Hippocampal formation (tissue), 2 donors: ENCODE measurements at places on chromosomes 1 and 21.

DNA sequence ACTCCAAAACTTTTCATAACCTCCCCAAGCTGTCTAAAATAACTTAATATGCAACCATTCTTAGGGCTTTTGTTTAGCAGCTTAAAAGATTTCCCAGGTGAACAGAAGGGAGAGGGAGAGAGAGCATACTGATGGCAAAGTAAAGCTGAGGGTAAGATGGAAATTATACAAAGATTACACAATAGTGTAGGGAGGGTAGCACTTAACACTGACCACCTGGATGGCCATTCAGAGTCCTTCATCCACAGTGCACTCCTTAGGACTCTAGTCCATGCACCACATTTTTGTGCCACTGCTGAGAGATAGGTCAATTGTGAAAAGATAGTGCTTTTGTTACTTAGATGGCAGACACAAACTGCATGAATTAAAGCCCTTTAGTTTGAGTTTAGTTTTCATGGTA is 574.6 kb downstream of the LMO4 start:
- DNase-seq: no peak

DNA sequence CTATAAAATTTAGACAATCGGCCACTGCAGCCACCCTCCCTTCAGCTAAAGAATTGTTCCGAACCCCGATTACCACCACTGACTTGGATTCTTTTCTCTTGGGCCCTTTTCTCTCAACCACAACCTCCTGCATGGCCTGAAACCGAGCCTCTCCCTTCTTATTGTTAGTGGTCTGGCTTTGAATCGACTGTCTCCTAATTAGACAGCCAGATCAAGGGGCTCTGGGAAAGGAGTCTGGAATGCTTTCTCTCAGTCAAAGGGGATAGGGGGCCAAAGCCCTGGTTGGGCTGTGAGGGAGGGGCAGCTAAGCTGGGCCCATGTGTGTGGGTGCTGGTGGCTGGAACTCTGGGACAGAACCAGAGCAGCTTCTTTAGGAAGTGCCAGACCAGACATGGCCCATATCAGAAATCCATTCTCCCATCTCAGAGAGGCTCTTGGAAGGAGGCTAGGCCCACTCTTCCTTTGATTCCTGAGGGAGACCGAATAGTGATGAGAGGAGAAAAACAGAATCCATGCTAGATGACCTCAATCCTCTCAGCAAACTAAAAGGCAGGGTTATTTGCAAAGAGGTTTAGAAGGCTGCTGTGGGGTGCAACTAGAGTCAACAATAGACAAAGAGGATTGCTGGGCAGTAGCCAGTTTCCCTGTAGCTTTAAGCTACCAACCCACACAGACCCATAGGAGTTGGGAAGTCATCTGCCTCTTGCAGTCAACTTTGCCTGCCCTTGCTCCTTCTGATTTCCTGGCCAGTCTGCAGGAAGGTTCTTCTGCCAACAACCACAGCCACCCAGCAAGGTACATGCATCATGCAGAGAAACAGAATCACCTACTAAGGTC is 117.6 kb downstream of the AK5 start:
- peak; percentile 84 for DNase-seq

- no peak for DNase-seq
These were observed 63.4 kb downstream of the DDR2 start for GRCh38 chr1:162695687-162696086.

DNA sequence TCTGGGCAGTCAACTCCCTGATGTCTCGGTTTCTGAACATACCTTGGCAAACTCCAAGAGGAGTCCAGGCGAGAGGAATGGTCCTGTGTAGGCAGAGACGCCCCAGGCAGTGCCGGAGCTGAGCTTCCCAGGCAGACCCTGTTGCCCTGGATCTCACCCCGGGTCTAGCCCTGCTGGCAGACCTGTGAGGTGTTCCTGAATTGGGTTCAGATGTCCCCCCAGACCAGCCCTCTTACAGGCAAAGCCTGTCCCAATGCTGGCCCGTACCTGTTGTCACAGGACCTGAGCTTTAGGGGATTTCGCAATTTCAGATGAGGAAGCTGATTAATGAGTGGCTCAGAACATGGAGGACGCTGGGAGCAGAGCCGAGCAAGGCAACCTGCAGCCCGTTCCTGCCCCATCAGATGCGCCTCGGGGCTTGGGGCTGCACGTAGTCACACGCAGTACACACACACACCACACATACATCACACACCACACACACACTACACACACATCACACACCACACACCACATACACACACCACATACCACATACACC is 38.5 kb upstream of the PDE9A start:
- no peak for DNase-seq

GRCh38 chr1:19322481-19322880 is 10.4 kb downstream of the SLC66A1 start:
- no peak for DNase-seq

- no peak for DNase-seq
These were observed 5.1 kb upstream of the PLEKHO1 start for GRCh38 chr1:150144606-150145005.

DNA sequence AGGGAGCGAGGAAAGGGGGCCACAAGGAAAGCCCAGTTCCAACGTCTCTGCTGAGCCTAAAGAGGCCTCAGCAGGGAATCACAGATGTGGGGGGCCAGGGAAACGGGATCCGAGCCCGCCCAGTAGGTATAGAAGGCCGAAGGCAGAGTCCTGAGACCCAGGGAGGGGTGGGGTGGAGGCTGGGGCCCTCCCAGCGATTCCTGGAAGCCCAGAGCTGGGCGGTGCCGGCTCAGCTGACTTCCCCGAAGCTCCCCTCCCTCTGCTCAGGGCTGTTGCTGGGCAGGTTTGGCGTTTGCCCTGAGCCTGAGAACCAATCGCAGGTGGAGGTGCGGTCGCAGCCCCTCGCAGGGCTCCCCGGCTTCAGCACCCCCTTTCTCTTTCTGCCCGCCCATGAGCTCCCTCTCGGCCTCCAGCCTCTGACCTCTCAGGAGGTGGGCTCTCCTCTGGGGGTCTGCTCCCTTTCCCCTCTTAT is 12.8 kb downstream of the ADAMTSL4 start:
- DNase-seq: peak; percentile 61

DNA sequence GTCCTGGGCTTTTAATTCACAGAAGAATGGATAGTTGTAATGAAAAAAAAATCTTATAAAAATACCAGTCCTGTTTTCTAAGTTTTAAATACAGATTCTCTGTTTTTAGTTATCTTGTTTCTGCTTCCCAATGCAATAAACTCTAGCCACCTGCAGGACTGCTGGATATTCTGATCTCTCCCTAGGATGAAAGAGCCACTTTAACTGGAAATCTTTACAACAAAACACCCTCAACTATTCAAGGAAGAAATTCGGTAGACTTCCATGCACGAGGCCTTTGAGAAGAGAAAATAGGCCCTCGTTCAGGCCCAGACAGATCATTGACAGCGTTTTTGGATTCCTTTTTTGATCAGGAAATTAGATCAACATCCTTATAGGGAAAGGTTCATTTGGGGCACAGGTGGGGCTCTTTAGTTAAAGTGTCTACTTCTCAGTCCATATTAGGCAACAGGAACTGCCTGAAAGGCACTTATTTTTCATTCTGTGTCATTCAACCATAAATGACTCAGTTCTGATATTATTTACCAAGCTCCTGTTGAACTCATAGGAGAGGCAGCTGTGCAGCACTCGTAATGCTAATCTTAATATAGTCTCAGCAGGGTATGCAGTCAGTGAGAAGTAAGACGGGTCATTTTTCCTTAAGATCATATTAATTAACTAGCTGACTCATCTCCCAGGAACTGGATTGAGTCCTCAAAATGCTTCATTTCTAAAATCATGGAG is 71.1 kb upstream of the ERRFI1 start:
- no peak for DNase-seq

GRCh38 chr1:101854271-101854670 is 142.5 kb downstream of the OLFM3 start:
- DNase-seq: no peak

- DNase-seq: no peak
These were observed 135.7 kb downstream of the CNIH3 start for GRCh38 chr1:224751624-224752311.

- no peak for DNase-seq
These were observed 16.1 kb downstream of the CD101 start for GRCh38 chr1:117017648-117018047.

GRCh38 chr1:69506721-69507120 is 61.0 kb upstream of the LRRC7 start:
- no peak for DNase-seq

DNA sequence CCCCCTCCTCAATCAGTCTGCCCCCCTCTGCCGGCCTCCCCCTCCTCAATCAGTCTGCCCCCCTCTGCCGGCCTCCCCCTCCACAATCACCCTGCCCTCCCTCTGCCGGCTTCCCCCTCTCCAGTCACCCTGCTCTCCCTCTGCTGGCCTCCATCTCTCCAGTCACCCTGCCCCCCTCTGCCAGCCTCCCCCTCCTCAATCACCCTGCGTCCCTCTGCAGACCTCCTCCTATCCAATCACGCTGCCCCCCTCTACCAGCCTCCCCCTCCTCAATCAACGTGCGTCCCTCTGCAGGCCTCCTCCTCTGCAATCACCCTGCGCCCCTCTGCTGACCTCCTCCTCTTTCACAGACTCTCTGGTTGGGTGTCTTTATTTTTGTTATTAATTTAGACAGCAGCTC is 11.5 kb upstream of the C1orf198 start:
- no peak for DNase-seq

GRCh38 chr1:75233302-75233929 is 99.2 kb downstream of the LHX8 start:
- peak; percentile 6 for DNase-seq

- no peak for DNase-seq
These were observed 11.9 kb downstream of the MEF2D start for GRCh38 chr1:156488566-156489165.

GRCh38 chr1:181044449-181044966 is 10.7 kb downstream of the MR1 start:
- no peak for DNase-seq

- no peak for DNase-seq
These were observed 2.2 kb downstream of the ZNF436 start for GRCh38 chr1:23367451-23367790.

DNA sequence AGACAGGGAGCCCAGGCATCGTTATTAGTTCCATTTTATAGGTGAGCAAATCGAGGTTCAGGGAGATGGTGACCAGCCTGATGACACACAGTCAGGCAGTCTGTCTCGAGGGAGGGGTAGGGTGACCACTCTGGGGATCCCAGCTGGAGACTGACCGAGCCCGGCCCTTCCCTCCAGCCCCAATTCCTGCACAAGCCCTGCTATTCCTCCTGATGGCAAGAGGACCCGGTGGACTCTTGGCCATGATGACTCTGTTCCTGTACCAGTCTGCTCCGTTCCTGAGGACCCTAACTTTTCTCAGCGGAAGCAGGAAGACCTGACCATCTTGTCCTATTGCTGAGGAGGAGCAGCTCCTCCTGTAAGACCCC is 391 bp downstream of the AGT start:
- DNase-seq: no peak

DNA sequence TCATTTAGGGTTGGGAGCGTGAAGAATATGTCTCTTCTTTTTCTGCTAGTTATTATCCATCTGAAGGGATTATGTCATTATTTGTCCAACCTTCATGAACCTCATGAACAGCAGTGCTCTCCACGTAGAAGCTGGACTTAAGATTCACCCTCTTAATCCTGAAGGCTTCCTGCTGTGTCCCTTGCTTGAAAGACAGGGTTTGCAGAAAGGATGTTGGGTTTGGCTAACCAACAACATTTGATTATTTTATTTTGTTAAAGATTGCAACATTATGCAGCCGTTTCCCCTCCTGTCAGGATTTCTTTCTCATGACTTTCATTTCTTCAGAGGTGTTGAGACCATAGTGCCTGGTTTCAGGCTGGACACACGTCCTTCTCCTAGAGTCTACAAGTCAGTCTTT is 75.2 kb downstream of the NGF start:
- DNase-seq: no peak

DNA sequence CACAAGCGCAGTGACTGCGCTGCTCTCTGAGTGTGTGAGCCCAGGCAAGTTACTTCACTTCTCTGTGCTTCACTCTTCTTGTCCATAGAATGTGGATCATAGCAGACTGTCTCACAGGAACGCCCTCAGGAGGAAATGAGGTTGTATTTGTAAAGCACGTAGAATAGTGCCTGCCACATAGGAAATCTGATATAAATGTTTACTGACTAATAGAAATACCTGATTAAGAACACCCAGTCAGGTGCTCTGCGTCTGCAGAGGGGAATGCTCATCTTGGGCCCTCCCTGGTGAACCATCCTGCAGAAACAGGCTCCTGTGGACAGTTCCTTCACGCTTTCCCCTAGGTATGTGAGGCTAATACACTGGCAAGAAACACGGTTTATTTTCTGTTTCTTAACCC is 100.3 kb downstream of the BEND5 start:
- DNase-seq: no peak

DNA sequence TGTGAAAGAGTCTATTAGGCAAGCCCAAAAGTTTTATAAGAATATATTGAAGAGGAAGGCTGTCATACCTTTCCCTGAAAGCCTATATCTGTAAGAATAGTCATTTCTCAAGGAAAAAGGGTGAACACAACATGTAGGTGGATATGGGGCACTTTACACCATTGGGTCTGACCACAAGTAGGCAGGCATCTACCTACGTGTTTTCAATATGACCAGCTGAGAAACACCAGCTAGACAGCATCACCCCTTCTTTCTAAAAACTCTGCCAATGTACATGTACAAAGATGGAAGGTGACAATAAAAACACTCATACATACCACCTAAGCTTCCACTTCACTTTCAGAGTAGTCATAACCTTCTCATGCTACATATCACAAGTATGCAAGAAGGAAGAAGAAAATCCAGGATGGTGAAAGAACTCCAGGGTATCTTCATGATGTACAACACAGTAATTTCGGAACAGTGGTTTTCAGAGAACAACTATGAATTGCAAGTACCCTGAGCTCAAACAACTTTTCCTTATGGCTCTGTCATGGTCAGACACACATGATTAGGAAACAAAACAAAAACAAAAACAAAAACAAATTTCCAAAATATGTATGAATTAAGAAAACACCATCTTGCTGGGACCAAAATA is 98.5 kb upstream of the ADGRL2 start:
- DNase-seq: no peak
